ENCODE measurements at places on chromosomes 5 and 9. TPM values are rescaled to one million over a fixed set of nuclear protein-coding genes. Genes with fewer than 3 reads are reported as not detected.

GRCh38 chr5:103434057-103434456, 128.5 kb downstream of the NUDT12 start:
- DNase-seq = no peak

DNA sequence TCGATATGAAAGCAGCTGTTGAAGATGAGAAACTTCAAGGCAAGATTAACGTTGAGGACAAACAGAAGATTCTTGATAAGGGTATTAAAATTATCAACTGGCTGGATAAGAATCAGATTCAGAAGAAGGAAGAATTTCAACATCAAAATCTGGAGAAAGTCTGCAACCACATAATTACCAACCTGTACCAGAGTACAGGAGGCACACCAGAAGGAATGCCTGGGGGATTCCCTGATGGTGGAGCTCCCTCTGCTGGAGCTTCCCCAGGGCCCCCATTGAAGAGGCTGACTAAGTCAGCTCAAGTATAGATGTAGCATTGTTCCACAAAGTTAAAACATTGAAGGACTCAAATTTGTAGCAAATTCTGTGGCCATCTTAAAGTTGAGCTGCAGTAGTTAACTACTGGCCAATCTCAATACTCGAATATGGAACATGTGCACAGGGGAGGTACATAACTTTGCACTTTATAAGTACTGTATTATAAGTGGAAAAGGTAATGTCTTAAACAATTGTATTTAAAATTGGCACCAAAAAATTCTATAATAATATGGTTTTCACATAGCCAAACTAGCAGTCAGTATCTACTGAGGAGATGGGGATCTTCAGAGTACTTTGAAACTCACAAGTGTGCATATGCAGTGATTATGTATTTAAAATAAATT, 237.5 kb downstream of the CHSY3 start:
- peak; percentile 11 for DNase-seq

GRCh38 chr9:35861161-35861897, 8.9 kb downstream of the OR13J1 start:
- no peak for DNase-seq

Gene RALGPS1
- total RNA-seq = 39.2 TPM

Gene ANGPTL2
- total RNA-seq = 5.3 TPM

Data from progenitor cell of endocrine pancreas (in vitro differentiated cells).